ENCODE measurements at places on chromosomes 5 and 9.

- DNase-seq, result no peak
Observed at GRCh38 chr5:176458904-176459561, 10.8 kb downstream of the FAF2 start.

DNA sequence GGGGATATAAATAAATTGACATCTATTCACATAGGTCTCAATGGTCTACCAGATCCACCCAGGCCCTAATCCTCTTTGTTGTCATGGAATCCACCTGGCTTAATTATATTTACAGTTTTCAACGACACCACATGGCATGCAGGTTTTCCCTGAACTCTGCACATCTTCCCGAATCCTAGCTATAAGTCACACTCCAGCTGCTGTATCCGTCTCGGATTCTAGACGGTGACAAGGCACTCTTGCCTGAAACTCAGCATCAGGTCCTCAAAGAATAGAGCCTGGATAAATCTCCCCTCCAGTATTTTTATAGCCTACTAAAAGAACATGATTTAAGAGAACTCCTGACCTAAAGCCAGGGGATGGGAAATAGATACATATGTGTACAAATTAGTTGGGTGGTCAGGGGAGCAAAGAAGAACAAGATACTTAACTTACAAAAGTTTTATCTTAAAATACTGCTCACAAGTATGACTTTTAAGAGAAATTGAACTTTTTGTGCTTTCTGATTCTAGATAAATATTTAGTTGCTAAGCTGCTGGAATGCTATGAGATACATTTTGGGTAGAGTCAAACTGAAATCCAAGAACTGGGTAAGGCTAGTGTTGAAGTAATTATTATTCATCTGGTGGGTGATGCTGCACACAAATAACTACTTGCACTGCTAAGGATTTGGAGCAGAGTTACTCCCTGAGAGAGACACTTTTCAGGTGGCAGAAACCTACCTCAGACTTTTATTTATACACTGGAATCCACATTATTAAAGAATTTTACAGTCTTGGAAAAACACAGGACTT lies 187.3 kb downstream of the EFNA5 start:
- DNase-seq, result no peak

- DNase-seq, result no peak
Observed at GRCh38 chr5:14929293-14930065, 57.9 kb upstream of the ANKH start.

DNA sequence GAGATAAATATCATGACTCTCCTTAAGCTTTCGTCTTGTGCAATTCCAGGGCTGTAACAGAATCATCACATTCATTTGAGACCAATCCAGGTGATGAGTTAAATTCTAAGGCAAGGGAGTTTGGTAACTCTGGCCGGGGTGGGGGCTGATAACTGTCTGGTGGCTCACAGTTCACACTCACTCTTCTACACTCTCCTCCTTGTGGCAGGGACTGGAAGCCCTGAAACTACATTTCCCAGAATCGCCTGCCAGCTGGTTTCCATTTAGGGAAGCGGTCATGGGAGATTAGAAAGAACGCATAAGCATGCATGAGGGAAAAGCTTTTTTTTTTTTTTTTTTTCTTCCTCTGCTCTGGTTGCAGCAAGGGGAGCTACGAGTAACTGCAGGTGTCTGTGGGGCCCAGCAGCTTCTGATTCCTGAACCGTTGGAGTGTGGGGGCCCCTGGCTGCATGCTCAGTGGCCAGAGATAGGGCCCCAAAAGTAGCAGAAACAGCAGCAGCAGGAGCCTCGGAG lies 154.8 kb upstream of the TBC1D2 start:
- DNase-seq, result no peak

- DNase-seq, result no peak
Observed at GRCh38 chr9:136399176-136400037, 563 bp downstream of the SNAPC4 start.

DNA sequence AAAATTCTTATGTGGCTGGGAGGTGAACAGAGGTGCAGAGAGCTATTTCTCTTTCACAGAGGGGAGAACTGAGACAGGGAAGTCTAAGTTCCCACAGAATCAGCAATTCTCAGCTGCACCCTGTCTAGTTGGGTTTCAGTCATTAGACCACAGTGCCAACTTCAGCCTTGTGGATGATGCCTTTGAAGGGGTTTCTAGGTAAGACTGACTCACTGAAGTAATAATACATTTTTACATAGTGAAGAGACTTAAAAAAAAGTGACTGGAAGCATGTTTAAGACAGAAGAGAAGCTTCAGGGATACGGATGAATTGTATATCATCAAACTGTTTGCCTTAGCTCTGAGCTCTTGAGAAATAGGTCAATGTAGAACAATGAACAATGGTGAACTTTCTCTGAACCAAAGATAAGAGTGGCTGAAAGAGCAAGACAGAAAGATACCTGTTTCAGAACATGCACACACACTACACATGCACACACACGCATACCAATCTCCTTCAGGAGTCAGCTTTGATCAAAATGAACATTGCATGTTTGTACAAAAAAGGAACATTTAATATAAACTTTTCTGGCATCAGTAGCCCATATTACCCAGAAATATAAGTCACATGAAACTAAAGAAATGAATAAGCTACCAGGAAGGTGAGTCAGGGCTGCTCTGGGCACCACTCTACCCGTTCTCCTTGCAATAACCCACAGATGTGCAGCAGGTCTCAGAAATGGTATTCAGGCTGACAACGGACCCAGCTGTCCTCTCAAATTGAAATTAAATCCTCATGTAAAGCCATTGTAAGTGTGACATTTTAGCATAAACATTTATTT lies 12.6 kb upstream of the FYB1 start:
- no peak for DNase-seq

GRCh38 chr9:33840381-33840780 lies 23.4 kb downstream of the UBE2R2 start:
- DNase-seq, result no peak

DNA sequence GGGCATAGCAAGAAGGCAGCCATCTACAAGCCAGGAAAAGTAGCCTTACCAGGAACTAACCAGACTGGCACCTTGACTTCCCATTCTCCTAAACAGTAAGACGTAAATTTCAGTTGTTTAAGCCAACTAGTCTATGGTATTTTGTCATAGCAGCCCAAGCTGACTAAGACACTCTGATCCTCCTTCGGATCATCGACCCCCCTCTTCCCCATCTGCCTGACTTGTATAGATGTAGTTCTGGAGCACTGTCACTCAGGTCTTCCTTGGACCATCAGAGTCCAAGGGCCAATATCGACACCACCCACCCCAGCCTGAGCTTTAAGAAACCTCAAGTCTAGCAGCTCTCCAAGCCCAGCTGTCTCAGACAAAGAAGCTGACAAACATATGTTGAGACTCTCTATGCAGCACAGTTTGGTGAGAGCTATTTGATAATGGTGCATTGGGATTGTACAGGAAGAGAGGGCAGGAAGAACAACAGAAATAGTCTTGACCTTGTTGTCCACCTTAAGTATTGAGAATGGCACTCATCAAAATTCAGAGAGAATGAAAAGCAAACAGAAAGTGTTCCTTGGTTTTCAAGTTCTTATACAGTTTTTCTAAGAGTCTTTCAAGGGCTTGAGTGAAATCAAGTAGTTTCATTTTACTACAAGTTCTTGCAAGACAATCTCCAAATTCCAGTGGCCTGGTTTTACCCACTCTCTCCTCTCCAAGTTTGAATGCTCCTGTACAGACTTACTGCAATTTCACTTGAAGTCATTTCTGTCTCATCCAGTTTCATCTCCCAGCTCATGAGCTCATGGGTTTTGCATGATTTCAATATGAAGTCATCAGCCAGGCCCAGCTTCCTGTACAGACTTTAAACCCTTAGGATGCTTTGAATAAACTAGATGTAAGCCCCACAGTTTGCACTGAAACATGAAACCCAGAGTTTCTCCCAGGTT lies 122.3 kb upstream of the RAI14 start:
- no peak for DNase-seq

GRCh38 chr9:100092066-100092465 lies 6.7 kb downstream of the ERP44 start:
- DNase-seq, result no peak

GRCh38 chr5:170757182-170757601 lies 26.3 kb upstream of the GABRP start:
- no peak for DNase-seq

GRCh38 chr9:91147079-91147708 lies 214.5 kb downstream of the AUH start:
- no peak for DNase-seq

DNA sequence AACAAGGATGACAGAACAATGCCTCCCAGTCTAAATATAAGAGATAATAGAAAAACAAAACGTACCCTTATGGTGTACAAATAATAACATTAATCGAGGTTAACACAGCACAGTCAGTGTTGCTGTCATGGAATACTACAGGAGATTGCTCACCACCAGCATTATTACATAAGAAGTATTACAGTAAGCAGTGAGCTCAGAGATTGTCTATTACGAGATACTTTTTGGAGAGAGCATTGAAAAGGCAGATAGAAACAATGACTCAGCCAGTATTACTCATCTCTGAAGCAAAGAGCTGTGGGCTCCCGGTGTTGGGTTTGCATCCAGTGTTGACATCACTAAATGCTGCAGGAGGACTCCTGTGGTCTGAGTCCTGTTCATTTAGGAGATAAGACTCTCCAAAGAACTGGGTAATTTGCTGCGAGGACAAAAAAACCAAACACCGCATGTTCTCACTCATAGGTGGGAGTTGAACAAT lies 191.9 kb upstream of the SEMA6A start:
- no peak for DNase-seq

DNA sequence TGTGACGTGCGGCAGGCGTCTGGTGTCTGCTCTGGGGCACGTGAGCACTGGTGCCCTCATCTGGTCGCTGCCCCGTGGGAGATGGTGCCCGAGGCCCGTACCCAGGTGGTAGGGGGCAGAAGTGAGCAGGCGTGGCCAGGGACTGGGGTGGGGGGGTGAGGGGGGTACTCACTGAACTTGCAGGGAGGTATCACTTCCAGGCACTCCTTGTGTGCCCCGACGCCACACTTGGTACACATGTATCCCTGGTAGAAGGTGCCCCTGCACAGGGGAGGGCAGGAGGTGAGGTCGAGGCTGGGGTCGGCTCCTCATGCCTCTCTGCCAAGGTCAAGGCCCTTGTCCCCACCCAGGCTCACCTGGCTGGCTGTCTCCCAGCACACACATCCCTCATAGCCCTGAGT lies 45.2 kb upstream of the SARDH start:
- no peak for DNase-seq

GRCh38 chr5:50535393-50535792 lies 94.3 kb upstream of the EMB start:
- DNase-seq, result no peak

- no peak for DNase-seq
Observed at GRCh38 chr5:173971681-173972345, 17.2 kb upstream of the C5orf47 start.

- no peak for DNase-seq
Observed at GRCh38 chr9:136769710-136770191, 5.4 kb upstream of the LCN15 start.

GRCh38 chr5:179376701-179377420 lies 31.6 kb upstream of the ADAMTS2 start:
- no peak for DNase-seq

- DNase-seq, result no peak
Observed at GRCh38 chr9:117757561-117758190, 53.5 kb downstream of the TLR4 start.

- no peak for DNase-seq
Observed at GRCh38 chr5:84821924-84822323, 437.2 kb upstream of the EDIL3 start.

DNA sequence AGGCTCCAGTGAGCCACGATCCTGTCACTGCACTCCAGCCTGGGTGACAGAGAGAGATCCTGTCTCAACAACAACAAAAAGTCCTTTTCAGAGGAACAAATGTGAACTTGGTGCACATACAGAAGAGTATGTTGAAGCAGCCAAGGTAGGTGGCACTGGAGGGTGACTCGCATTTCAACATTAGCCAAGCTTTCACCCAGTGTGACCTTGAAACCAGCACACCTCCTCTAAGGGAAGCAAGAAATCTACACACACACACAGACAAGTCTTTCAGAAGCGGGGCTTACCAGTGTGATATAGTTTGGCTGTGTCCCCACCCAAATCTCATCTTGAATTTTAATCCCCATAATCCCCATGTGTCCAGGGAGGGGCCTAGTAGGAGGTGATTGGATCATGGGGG lies 225.2 kb downstream of the SEMA5A start:
- DNase-seq, result no peak

DNA sequence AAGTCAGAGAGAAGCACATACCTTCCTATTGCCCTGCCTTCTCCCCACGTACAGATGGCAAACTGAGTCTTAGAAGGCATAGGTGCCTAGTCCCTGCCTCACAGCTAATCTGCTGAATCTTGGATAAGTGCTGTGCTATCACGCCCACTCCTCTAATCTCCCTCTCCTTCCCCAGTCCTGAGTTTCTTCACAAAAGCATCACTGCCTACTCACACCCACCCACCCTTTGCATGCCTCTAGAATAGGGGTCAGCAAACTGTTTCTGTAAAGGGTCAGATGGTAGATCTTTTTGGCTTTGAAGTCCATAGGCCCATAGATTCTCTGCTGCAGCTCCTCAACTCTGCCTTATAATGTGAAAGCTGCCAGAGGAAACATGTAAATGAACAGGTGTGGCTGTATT lies 23.2 kb upstream of the JADE2 start:
- no peak for DNase-seq

DNA sequence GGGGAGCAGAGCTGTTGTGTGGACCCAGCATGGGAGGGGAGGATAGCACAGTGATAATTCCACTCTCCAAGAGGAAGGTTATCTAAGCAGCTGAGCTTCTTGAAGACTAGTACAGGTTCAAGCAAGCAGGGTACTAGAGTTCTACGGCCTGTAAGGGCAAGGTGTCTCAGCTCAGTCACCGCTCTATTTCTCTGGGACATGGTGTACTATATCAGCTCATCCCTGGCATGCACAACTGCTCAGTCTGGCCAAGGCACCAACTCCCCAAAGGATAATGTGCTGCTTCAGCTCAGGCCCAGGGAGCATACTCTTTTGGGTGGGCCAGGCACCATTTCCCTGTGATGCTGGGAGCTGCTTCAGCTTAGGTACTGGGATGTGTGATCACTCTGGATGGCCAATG lies 69.8 kb downstream of the RNF130 start:
- no peak for DNase-seq

- peak; percentile 35 for DNase-seq
Observed at GRCh38 chr9:22446589-22446949, at the start of gene DMRTA1. Gene DMRTA1 (plus strand): TSS chr9:22446824. CDS start chr9:22447066, 242 bp downstream.

DNA sequence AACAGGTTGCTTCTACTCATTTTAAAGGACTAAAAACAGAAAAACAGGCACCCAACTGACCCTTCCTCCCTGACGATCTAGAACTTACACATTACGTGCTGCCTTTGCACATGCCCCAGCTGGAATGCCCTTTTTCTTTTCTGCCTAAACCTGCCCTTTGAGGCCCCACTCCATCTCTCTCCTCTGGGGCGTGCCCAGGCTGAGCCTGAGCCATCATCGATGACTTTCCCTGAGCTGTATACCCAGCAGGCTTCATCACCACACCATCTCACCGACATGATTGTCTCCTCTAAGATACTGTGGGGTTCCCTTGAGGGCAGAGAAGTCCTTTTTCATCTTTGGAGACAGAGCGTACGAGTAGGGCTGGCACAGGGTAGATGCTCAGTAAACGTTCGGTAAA lies 24.1 kb upstream of the GABBR2 start:
- no peak for DNase-seq

Measured in NCI-H1105 (cell line).